ENCODE measurements at places on chromosomes 2 and 18.

DNA sequence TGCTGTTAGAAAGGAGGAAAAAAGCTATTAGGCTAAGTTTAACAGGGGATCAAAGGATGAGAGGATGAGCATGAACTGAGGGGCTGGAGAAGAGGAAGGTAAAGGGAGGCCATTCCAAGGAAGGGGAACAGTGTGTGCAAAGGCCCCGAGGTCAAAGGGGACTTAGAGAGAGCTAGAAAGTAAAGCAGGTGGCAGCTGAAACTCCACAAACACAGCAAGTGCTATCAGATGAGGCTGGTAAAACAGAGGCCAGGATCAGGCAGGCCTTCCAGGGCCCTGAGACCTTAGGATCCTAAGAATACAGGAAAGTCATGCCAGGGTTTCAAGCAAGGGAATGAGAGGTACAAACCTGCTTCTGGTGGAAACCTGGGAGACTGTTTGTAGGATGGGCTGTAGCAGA lies 5.8 kb downstream of the HDAC4 start:
- no peak for DNase-seq

DNA sequence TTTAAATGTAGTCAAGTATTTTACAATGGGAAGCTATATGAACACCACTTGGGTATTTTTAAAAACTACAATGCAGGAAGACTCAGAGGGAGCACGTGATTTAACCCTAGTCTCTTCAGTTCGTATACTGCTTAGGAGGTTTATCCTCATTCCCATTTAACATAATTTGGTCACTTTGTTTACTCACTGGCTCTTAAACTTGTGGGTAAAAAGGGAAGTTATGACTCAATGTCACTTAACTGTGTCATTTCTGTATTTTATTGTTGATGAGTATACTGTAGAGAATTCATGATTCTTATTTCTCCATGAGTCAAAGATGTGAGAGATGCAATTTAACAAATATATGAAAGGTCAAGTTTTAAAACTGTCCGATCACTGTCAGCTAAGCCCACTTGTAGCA lies 48.2 kb downstream of the SLC66A3 start:
- no peak for DNase-seq

GRCh38 chr2:179619947-179620467 lies 241.4 kb downstream of the ZNF385B start:
- DNase-seq, result no peak

DNA sequence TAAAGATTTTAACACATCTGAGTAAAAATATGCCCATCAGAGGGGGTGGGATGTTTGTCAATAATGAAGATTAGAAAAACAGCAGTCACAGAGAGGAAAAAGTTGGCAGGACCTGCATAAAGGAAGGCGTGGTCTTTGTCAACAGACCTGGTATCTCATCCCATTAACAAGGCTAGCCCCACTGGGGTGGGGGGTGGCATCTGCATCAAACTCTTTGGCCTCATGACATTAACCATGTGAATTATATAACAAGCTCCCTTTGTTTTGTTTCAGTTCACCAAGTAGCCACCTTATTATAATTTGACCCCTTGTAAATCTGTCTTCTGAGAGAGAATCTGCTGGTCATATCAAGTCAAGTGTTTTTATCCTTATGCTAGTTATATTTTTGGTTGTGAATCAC lies 28.8 kb downstream of the NEMP2 start:
- no peak for DNase-seq

DNA sequence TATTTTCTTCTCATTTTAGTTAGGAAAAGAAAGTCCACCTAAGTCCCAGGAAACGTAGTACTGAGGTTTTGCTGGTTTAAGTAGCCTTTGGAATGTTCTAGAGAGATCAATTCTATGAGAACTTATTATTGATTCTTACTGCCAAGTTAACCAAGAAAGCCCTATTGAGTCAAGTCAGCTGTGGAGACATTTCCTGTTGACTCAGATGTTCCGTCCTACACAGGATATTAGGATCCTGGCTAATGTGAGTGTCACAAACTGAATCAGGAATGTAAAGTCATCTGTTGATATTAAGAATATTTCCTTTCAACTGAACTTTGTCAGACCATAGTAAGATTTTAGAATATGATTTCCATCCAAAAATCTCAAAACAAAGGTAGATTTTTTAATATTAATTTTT lies 654.3 kb downstream of the LRRTM4 start:
- no peak for DNase-seq

- DNase-seq, result no peak
Observed at GRCh38 chr2:196112418-196113034, 43.9 kb upstream of the DNAH7 start.

- DNase-seq, result no peak
Observed at GRCh38 chr2:157843081-157843480, 33.0 kb downstream of the ACVR1 start.

GRCh38 chr2:10223471-10223870 lies 79.2 kb upstream of the HPCAL1 start:
- DNase-seq, result no peak

DNA sequence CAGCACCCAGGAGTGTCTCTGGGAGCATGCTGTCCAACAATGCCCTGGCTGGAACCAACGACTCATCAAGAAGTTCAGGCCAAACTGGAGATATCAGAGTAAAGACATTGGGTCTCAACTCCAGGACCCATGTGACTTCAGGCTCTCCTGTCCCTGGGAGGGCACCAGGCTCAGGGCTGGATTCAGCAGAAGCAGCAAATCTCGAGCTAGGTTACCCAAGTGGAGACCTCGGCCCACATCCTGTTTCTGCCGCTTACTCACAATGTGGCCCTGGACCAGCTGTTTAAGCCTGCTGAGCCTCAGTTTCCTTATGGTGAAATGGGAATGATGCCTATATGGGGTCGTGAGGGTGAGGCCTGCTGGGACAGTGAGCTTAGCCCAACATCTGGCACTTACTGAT lies 9.3 kb upstream of the OTOF start:
- DNase-seq, result no peak

GRCh38 chr2:133247631-133248030 lies 320.6 kb downstream of the NCKAP5 start:
- no peak for DNase-seq

- no peak for DNase-seq
Observed at GRCh38 chr2:174014011-174014698, 49.0 kb upstream of the SP3 start.

- DNase-seq, result no peak
Observed at GRCh38 chr2:1136067-1136466, 185.4 kb downstream of the SNTG2 start.

GRCh38 chr2:229660391-229660790 lies 54.0 kb downstream of the DNER start:
- DNase-seq, result no peak
